Stimulated activated CD4-positive, alpha-beta T cell treated with anti-CD3 and anti-CD28 coated beads, Interleukin-2, amount 100 ng/mL, for 24 hours (primary cell): ENCODE measurements at places on chromosomes 7 and 10.

DNA sequence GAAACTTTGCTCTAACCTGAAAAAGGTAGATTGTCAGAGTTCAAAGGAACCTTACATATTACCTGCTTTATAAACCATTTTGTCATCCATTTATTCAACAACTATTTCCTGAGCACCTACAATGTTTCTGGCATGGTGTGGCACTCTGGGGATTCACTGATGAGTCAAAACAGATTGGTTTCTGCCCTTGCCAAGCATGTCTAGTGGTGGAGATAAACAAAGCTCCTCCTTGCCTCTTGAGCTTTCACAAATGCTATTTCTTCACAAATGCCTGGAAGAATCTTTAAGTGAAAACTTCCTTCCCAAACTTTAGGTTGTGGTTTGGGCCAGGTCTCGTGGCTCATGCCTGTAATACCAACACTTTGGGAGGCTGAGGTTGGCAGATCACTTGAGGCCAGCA is 85.1 kb upstream of the RELN start:
- no peak for DNase-seq

GRCh38 chr7:120817851-120818250 is 40.1 kb downstream of the TSPAN12 start:
- DNase-seq: no peak

DNA sequence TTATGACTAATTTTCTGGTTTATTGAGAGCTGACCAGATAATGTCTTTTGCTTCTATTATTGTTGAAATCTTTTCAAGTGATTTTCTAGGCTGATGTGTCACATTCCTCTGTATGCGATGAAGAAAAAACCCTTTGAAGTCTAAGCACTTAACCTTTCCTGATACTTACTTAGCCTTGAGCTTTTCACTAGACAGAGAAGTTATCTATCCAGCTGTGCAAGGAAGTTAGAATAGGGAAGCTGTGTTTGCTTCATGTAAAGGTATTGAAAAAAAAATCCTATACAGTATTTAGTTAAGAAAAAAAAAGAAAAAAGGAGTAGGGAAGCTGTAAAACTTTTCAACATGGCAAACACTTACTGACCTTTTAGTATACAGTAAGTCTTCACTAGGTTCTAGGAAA is 117.6 kb upstream of the DNAJB12 start:
- DNase-seq: no peak

DNA sequence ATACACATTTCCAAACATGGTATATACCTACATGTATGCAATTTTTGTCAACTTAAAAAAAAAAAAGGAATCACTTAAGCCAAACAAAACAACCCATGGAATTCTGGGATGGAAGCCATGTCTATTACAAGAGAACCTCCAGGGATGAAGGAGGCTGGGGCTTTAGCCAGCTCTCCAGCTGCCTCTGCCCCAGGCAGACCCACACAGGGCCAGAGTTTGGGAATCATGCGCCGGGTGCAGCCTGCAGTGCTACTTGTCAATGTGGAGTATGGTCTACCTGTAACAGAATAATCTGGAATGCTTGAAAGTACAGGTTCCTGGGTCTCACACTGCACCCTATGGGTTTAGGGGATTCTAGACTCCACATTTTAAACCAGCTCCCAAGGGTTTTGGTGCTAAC is 10.8 kb downstream of the ATP6V0E2 start:
- no peak for DNase-seq

GRCh38 chr10:108208732-108209131 is 1044.2 kb upstream of the SORCS1 start:
- DNase-seq: no peak

- no peak for DNase-seq
Measured at GRCh38 chr10:108850138-108850854, 1073.0 kb downstream of the XPNPEP1 start.

DNA sequence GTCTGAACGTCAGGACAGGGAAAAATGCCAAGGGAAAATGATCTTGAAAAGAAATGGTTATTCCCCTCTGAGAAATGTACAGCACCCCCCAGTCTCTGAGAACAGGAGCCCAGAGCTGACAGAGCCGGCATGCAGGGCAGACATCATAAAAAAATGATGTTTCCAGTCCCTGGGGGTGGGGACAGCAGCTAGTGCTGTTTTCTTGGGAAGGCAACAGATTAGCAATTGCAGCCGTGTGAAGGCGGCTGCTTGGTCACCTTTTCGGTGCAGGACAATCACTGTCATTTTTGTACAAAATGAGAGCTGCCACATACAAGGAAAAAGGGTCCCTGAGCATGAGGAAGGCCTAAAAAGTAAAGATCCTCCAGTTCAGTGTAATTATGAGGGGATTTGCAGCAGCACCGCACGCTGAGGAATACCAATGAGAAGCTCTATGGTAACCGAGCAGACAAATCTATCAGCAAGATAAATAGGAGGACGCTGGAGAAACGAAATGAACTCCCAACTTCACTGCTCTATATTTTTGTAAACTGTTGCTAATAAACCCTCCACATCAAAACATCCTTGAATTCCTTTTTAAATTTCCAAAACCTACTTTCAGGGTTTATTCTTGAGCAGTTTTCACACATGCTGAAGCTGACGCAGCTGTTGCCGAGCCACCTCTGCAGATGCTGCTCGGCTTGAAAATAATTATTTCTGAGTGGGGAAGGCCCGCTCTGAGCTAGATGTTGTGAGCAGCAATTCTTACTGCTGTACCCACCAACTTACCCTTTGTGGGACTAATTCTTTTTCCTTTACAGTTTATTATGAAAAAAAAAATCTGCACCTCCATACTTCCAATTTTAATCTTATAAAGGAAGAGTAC is 98.2 kb upstream of the NEBL start:
- DNase-seq: no peak

DNA sequence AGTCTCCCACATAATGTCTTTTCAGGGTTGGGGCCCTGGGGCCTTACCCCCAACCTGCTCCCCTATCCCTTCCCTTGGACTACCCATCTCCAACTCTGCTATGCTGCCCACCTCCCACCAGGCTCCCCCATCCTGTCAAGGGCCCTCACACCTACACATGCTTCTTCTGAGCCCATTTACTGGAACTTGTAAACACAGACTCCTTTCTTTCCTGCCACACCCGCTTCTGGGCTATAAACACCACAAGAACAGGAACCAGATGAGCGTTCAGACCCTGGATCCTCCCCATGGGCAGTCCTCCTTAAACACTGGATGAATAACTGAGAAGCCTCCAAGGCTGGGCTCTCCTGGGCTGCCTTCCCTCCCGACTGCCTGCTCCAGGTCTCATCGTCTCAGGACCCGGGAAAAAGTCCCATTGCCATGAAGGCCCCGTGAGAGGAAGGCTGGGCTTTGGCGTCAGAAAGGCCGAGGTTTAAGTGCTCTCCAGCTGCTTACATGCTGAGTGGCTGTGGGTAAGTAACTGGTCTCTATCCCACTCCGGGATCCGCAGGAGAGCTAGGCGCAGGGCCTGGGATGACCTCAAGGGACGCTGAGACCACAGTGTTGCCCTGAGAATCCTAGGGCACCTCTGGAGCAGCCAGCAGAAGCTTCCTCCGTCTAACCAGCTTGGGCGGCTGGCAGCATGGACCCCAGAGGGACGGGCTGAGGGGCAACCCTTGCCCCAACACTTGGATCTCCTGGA is 15.6 kb upstream of the CRHR2 start:
- DNase-seq: no peak

GRCh38 chr7:32513210-32513609 is 17.9 kb downstream of the AVL9 start:
- DNase-seq: no peak

DNA sequence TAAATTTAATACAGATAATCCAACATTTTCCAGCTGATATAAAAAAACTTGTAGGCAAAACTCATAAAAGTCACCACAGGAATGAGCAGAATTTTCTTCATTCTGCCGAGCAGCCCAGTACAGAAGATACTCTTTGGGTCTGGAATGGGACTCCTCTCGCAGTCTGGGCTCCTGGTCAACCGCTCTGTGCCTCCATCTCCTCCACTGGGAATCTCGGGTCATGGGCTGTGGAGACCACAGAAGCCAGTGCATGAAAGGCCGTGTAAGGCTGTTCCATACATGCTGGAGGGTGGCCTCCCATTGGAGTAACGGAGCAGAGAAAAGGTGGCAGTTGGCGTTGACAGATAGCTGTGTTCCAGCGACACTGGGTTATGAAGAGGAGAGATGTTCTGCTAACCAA is 616.4 kb upstream of the MGMT start:
- DNase-seq: no peak

DNA sequence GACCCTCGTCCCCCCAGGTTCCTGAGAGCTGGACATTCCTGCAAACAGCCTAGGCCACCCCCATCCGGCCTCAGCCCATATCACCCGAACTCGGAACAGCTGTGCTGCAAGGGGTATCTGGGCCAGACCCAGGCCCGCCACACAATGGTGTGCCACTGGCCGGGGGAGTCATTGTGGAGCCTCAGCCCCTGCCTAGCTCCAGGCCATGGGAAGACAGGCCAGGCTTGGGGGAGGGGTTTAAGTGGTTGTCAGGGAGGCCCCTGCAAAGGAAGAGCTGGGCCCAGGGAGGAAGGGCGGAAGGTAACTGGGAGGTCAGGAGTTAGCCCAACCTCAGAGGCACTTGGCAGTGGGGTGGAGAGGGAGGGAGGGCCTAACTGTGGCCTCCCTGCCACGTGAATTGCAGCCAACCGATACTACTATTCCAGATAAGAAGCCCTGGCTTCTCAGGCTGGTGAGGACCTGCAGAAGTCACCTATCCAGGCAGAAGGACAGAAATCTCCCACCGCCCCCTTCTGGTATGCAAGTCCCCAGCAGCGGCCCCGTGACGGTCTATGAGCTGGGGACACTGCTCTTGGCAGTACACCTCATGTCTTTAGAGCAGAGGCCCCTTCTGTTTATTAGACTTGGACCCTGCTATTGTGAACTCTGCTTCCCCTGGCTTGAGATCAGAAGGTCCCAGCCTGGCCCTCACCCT is 26.8 kb downstream of the VSIR start:
- DNase-seq: peak; percentile 43

GRCh38 chr7:15199482-15199881 is 296.9 kb upstream of the DGKB start:
- DNase-seq: no peak

DNA sequence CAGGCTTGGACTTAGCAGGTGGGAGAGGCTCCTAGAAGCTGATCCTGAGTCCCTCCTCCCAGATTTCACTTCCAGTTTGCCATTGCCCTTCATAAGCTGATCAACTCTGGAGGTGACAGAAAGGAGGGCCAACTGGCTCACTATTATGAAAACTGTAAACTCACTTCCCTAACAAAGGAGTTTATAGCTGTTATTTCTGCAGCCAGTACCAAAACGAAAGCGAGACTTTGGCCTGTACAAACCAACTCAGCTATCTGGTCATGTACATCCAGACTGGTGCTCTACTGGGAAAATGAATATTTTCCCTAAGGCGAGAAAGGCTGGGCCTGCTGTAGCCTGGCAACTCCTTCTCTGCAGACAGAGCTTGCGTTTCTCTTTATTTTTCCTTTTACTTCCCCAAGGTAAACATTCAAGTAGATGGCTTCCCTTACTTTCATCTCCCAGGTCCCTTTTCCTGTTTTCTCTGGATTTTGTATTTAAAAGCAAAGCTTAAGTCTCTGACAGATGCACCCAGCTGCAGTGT is 54.7 kb downstream of the GALNT17 start:
- DNase-seq: no peak

- DNase-seq: no peak
Measured at GRCh38 chr10:126504063-126504760, 115.9 kb upstream of the ADAM12 start.

DNA sequence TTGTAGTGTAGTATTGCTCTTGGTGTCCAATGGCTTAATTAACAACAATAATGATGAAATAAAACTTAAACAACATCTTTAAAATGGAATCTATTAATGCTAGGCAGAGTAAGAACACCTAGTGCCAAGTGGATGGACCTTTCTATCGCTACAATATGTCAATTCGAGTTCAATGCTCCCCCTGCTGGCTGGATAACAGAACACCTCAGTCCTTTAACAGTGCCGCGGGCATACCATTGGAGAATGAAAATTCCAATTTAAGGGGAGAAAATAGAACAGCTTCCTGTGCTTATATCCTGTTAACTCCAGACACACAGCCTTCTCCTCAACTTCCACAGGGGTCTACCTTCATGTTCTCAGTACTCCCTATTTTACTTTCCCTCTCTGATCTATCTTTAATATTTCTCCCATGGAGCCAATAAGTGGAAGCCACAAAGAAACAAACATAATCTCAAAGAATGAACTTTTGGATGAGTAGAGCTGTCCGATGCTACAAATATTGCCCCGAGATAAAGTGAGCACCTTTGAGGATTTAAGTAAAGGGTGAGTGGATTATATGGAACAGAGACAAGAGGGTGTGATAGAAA is 41.4 kb downstream of the COL1A2 start:
- peak; percentile 47 for DNase-seq

DNA sequence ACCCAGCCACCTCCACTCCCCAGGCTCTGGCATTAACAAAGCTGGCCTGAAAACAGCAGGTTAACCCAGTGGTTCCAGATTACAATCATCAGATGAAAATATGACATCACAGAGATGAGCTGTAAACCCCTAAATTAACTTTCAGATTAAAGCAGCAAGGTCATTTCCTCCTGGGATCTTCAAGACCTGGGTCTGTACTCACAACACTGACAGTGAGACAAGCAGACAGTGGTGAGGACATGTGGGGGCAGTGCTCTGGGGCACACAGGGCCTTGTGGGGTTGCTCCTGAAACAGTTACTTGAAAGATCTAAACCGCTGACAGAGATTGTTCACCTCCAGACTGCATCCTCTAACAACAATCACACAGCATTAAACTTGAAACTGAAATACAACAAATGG is 134.1 kb downstream of the ZNF438 start:
- DNase-seq: no peak

DNA sequence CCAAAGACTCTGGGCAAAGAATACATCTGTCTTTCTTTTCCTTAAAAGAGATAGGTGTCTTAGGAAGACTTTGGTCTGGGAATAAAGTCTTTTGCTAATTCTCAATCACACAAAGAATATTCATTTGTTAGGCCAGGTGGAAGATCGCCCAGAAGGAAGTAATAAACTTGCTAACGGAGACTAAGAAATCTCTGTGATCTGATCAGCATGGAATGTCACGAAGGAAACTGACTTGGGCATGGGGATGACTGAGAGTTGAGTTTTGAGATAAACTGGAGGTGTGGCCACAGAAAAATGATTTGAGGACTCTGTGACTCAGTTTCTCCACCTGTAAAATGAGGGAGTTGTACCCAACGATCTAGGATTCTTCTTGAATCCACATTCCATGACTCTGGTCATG is 161.1 kb upstream of the SVIL start:
- DNase-seq: no peak

DNA sequence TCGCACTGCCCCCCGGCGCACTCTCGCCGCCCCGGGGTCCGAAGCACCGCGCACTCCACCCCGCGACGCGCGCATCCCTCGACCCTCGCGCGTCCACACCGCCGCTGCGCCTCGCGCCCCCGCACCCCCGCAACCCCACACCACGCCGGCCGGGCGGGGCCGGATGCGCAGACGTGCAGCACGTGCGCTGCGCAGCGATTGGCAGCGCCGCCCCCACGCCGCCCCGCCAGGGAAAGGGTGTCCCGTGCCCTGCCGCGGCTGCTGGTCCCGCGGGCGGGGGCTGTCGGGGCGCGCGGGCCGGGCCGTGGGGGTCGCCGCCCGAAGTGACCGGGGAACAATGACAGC is 53.7 kb upstream of the KDM7A start:
- DNase-seq: peak; percentile 86
